ENCODE measurements at places on chromosomes 2 and 18. TPM values are rescaled to one million over a fixed set of nuclear protein-coding genes. Genes with fewer than 3 reads are reported as not detected.

The OSBPL6 gene
- 0.98 TPM for total RNA-seq

The BOLL gene
- not detected for total RNA-seq

The SKOR2 gene
- not detected for total RNA-seq

The CAVIN2 gene
- 18.4 TPM for total RNA-seq

The RAB11FIP5 gene
- 22.5 TPM for total RNA-seq

The ATP6V1C2 gene
- not detected for total RNA-seq

The ERICH2 gene
- total RNA-seq = not detected

The DSG1 gene
- total RNA-seq = not detected

The CPO gene
- total RNA-seq = 0.47 TPM

The GNAL gene
- 0.12 TPM for total RNA-seq

The VAMP5 gene
- total RNA-seq = 97.5 TPM

The SCG2 gene
- 36.4 TPM for total RNA-seq

The FBXO41 gene
- total RNA-seq = 0.23 TPM

The NR4A2 gene
- not detected for total RNA-seq

The UGT1A7 gene
- not detected for total RNA-seq

Measured in smooth muscle cell of the coronary artery (primary cell).